Sigmoid colon (tissue), 7 donors: ENCODE measurements at places on chromosomes 1 and 21. TPM values are rescaled to one million over a fixed set of nuclear protein-coding genes. Genes with fewer than 3 reads are reported as not detected.
A peak's percentile ranks its signal among the peaks of the same experiment; 100 is the strongest.

- peaks cover 7% of the 10 kb centered on the region for H3K4me1 ChIP-seq
- H3K27ac ChIP-seq = no peak overlapping the region
- H3K4me3 ChIP-seq = no peak overlapping the region
- DNase-seq = no peak
Observed at GRCh38 chr1:67729872-67730271, 44.9 kb downstream of the GADD45A start.

- no peaks in the 10 kb centered on the region for H3K36me3 ChIP-seq
- H3K4me1 ChIP-seq = no peaks in the 10 kb centered on the region
Observed at GRCh38 chr1:204174958-204175357, 8.8 kb upstream of the REN start.

DNA sequence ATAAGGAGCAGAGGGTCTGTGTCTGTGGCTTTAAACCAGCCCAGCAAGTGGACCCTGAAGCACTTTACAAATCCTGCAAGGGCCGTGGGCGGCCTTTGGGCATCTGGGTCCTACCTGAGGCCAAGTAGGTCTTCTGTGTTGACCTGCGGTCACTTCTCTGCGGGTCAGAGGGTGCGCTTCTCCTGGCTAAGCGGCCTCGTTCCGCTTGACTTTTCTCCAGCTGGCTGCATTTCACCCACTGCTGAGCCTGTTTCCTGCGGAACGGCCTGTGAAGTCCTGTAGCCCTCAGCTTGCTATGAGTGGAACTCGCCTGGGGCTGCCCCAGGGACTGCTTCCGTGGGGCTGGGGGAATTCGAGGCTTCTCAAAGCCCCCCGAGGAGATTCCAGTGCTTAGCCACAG lies 43.3 kb downstream of the SLC37A1 start:
- no peak overlapping the region for H3K27ac ChIP-seq
- H3K4me3 ChIP-seq = no peak overlapping the region
- no peaks in the 10 kb centered on the region for H3K4me1 ChIP-seq
- H3K36me3 ChIP-seq = no peaks in the 10 kb centered on the region

GRCh38 chr1:61570191-61570590 lies 154.8 kb downstream of the TM2D1 start:
- H3K4me1 ChIP-seq = no peaks in the 10 kb centered on the region
- H3K4me3 ChIP-seq = no peak overlapping the region
- H3K27ac ChIP-seq = no peak overlapping the region
- H3K36me3 ChIP-seq = no peaks in the 10 kb centered on the region
- no peak for DNase-seq

GRCh38 chr1:163826500-163826899 lies 504.7 kb downstream of the NUF2 start:
- no peak overlapping the region for H3K4me3 ChIP-seq
- H3K4me1 ChIP-seq = no peaks in the 10 kb centered on the region
- no peak for DNase-seq
- no peak overlapping the region for H3K27ac ChIP-seq

GRCh38 chr21:24175106-24175505 lies 1432.2 kb downstream of the MRPL39 start:
- H3K27me3 ChIP-seq = no peaks in the 10 kb centered on the region
- H3K4me3 ChIP-seq = no peak overlapping the region
- no peak overlapping the region for H3K27ac ChIP-seq
- no peak for DNase-seq

- no peak overlapping the region for H3K27ac ChIP-seq
- H3K4me1 ChIP-seq = no peaks in the 10 kb centered on the region
- peaks cover 37% of the 10 kb centered on the region for H3K36me3 ChIP-seq
- H3K4me3 ChIP-seq = no peak overlapping the region
- no peak for DNase-seq
- H3K27me3 ChIP-seq = no peaks in the 10 kb centered on the region
Observed at GRCh38 chr1:58502519-58502918, 44.0 kb downstream of the OMA1 start.

GRCh38 chr1:150233359-150234308 lies 2.3 kb downstream of the ANP32E start:
- peak overlapping the region; percentile 99 for H3K27ac ChIP-seq
- no peak for DNase-seq
- H3K4me3 ChIP-seq = peak overlapping the region; percentile 96
- peaks cover 20% of the 10 kb centered on the region for H3K4me1 ChIP-seq
- H3K36me3 ChIP-seq = no peaks in the 10 kb centered on the region
- H3K27me3 ChIP-seq = no peaks in the 10 kb centered on the region

DNA sequence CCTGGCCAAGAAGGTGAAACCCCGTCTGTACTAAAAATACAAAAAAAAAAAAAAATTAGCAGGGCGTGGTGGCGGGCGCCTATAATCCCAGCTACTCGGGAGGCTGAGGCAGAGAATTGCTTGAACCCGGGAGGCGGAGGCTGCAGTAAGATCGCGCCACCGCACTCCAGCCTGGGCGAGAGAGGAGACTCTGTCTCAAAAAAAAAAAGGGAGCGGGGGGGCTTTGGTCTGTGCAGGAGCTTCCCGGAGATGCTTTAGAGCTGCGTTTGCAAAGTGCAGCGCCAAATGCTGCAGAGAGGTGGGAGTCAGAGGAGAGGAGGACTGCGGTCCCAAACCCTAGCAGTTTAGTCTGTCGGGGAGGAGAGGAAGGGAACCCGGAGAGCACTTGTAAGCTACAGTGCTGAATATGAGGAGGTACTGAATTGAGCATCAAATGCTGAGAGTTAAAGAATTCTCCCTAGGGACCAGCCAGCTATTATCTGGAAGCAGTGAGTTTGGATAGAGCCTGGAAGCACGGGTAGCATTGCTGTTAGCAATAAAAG lies 569 bp downstream of the FALEC start:
- no peaks in the 10 kb centered on the region for H3K27me3 ChIP-seq
- H3K4me1 ChIP-seq = no peaks in the 10 kb centered on the region
- peak overlapping the region; percentile 63 for H3K4me3 ChIP-seq

DNA sequence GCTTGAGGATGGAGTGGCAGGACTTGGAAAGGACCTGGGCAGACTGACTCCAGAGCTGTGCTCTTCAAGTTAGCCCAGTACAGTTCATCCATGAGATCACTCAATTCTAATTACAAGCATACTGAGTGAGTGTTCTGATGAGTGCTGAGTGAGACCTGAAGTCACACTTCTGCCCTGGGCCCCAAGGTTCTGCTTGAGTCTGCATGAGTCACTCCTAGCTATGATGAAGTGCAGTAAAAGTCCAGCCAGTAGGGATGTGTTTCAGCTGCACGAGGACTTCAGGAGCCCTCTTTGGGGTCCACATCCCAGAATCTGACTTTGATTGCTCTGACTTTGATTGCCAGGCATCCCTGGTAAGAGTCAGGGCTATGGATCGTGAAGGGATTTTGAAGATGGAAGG lies 35.8 kb downstream of the PLEKHA6 start:
- no peak overlapping the region for H3K27ac ChIP-seq
- DNase-seq = no peak
- H3K4me1 ChIP-seq = no peaks in the 10 kb centered on the region

- no peaks in the 10 kb centered on the region for H3K27me3 ChIP-seq
- H3K4me1 ChIP-seq = no peaks in the 10 kb centered on the region
- no peak overlapping the region for H3K27ac ChIP-seq
- H3K4me3 ChIP-seq = no peak overlapping the region
Observed at GRCh38 chr21:15192243-15192642, 127.4 kb upstream of the NRIP1 start.

DNA sequence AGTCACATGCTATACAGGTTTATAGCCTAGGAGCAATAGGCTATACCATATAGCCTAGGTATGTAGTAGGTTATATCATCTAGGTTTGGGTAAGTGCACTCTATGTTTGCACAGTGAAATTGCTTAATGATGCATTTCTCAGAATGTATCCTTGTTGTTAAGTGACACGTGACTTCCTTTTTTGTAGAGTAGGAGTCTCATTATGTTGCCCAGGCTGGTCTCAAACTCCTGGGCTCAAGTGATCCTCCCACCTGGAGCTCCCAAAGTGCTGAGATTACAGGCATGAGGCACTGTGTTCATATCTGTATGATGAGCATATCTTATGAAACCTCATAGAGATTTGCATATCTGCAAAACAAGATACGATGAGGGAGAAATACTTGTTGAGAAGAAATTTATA lies 13.8 kb upstream of the ABCB10 start:
- H3K36me3 ChIP-seq = no peaks in the 10 kb centered on the region
- H3K27ac ChIP-seq = no peak overlapping the region
- no peak for DNase-seq
- H3K4me3 ChIP-seq = no peak overlapping the region
- no peaks in the 10 kb centered on the region for H3K27me3 ChIP-seq
- no peaks in the 10 kb centered on the region for H3K4me1 ChIP-seq

DNA sequence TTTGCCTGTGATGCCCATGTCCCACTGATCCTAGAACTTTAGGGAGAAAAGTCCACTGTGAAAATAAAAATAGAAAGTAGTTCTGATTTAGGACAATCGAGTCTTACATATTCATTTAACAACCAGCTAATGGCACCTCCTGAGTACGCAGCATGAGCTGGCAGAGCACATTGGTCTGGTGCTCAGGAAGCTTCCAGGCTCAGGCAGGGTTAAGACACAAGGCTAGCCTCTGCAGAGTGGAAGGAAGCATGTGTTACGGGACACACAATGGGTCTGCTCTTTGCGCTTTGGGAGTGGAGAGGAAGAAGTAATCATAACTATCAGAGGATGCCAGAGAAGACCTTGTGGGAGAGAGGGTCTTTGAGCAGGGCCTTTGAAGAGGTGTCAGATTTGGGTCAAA lies 4.2 kb upstream of the KLHDC8A start:
- no peaks in the 10 kb centered on the region for H3K36me3 ChIP-seq
- DNase-seq = no peak
- H3K4me1 ChIP-seq = peaks cover 12% of the 10 kb centered on the region
- no peaks in the 10 kb centered on the region for H3K27me3 ChIP-seq
- H3K4me3 ChIP-seq = no peak overlapping the region

- H3K36me3 ChIP-seq = no peaks in the 10 kb centered on the region
- H3K4me1 ChIP-seq = peaks cover 28% of the 10 kb centered on the region
- H3K27me3 ChIP-seq = no peaks in the 10 kb centered on the region
Observed at GRCh38 chr1:183023601-183024316, 539 bp downstream of the LAMC1 start.

- peak overlapping the region; percentile 56 for H3K4me3 ChIP-seq
- DNase-seq = peak; percentile 87
- peaks cover 7% of the 10 kb centered on the region for H3K27me3 ChIP-seq
- H3K27ac ChIP-seq = peak overlapping the region; percentile 7
Observed at GRCh38 chr1:51296383-51297357, 33.7 kb downstream of the TTC39A start.

GRCh38 chr1:247173431-247173830 lies 1.6 kb upstream of the ZNF124 start:
- no peak overlapping the region for H3K27ac ChIP-seq
- no peaks in the 10 kb centered on the region for H3K27me3 ChIP-seq
- no peak for DNase-seq
- no peak overlapping the region for H3K4me3 ChIP-seq
- H3K36me3 ChIP-seq = no peaks in the 10 kb centered on the region

GRCh38 chr21:42122398-42122797 lies 51.3 kb downstream of the UMODL1 start:
- DNase-seq = no peak
- H3K27ac ChIP-seq = no peak overlapping the region
- no peaks in the 10 kb centered on the region for H3K27me3 ChIP-seq
- no peaks in the 10 kb centered on the region for H3K4me1 ChIP-seq

DNA sequence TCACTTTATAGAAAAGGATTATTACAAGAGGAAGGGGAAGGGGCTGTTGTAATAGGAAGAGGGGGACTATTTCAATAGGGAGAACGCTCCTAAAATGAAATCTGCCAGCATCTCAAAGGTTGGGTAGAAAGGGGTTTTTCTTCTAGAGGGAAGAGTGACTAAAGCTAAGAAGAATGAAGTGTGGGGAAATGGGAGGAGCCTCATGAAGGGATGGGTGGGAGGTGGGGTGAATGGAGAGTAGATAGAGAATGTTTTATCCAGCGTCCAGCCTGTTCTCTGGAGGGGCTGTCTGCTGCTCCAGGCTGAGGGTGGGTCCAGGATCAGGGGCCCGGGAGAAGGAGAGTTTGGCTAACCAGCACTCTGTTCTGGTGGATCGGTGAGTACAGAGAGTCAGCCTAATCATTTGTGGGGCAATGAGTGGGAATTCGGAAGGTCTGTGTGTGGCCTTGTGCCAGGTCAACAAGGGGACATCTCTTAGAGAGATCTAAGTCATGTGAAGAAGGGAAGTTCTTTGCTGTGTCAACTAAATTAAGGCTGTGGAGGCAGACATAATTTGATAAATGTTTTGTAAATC lies 25.2 kb downstream of the VN1R5 start:
- no peak overlapping the region for H3K4me3 ChIP-seq
- no peaks in the 10 kb centered on the region for H3K27me3 ChIP-seq
- no peaks in the 10 kb centered on the region for H3K36me3 ChIP-seq
- no peak for DNase-seq
- H3K27ac ChIP-seq = no peak overlapping the region

DNA sequence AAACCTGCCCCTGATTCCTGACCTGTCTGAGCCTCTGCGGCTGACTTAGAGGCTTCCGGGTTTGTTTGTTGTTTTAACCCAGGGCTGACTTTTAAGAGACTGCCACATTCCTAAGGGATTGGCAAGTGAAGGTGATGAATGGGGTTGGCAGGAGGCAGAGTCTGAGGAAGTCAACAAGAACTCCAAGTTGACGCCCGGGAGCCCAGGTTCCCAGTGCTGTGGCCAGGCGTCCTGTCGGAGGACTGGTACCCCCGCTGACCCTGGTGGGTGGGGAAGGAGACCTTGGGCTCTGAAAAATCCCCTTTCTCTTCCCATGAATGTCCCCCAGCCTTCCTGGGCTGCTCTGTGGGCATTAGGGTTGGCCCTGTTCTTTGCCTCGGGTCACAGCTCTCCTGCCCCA lies 19.7 kb upstream of the EPS8L3 start:
- H3K4me1 ChIP-seq = peaks cover 18% of the 10 kb centered on the region
- DNase-seq = peak; percentile 62
- no peaks in the 10 kb centered on the region for H3K27me3 ChIP-seq
- no peak overlapping the region for H3K4me3 ChIP-seq

DNA sequence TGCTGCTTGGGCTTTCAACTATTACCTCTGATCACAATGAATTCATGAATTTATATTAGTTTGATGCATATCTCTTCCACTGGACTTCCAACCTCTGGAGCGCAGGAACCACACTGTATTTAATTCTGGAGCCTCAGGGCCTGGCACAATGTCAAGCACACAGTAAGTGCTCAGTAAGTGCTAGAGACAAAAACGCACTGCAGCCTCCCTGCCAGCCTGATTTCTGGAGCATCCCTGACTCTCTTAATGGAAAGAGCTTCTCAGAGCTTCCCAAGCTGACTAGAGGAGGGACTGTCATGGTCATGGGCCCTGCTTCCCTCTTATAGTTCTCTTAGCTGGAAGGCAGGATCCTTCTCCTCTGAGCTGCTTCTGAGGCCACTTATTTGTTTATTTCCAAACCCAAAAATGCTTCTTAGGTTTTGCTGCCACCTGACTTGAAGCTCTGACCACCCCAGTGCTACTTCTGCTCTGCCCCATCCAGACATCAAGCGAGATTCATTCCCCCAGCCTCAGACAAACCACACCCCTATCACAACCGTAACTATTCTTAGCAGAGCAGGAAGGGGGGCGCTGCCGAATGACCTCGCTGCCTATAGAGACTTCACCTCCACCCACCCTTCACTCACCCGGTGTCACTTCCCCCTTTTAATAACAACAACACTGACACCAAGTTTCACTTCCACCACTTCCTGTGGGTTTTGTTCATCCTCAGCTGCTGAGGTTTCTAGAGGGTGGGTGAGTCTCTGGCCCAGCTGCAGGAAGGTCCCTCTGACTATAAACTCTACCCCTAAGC lies 33.6 kb downstream of the NUAK2 start:
- no peaks in the 10 kb centered on the region for H3K27me3 ChIP-seq
- H3K4me1 ChIP-seq = peaks cover 17% of the 10 kb centered on the region
- no peak overlapping the region for H3K27ac ChIP-seq
- no peaks in the 10 kb centered on the region for H3K36me3 ChIP-seq

SAMD13 gene
- 0.41 TPM for total RNA-seq

KCNE1 gene
- total RNA-seq = 1.8 TPM

OR2T29 gene
- not detected for total RNA-seq

SRSF11 gene
- 170 TPM for total RNA-seq

ADAMTS5 gene
- 5.6 TPM for total RNA-seq

CD52 gene
- 1.6 TPM for total RNA-seq

SMIM1 gene
- not detected for total RNA-seq

SMPDL3B gene
- 0.28 TPM for total RNA-seq
